ENCODE measurements at places on chromosomes 2 and 18.

- DNase-seq = no peak
Measured at GRCh38 chr2:200741468-200742202, 70.1 kb upstream of the BZW1 start.

DNA sequence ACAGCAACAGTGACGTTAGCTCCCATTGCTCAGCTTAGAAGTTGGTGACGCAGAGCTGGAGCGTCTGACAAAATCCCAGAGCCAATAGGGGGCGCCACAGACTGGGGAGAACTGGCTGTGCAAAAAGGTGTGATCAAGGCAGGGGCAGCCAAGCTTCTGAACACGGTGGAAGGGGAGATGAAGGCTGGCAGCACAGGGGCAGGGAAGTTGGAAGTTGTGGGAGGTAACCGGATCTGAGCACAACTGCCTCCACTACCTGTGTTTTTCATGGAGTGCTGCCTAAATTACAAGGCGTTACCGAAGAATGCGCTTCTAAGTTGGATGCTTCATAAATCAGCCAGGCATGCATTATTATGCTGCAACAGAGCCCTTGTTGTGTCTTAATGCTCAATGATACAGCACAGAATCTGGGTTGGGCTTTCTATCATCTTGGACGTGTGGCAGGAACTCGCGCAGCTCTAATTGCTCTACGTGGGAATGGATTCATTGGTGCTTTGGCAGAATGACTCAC, 370.0 kb downstream of the SLC4A3 start:
- no peak for DNase-seq

DNA sequence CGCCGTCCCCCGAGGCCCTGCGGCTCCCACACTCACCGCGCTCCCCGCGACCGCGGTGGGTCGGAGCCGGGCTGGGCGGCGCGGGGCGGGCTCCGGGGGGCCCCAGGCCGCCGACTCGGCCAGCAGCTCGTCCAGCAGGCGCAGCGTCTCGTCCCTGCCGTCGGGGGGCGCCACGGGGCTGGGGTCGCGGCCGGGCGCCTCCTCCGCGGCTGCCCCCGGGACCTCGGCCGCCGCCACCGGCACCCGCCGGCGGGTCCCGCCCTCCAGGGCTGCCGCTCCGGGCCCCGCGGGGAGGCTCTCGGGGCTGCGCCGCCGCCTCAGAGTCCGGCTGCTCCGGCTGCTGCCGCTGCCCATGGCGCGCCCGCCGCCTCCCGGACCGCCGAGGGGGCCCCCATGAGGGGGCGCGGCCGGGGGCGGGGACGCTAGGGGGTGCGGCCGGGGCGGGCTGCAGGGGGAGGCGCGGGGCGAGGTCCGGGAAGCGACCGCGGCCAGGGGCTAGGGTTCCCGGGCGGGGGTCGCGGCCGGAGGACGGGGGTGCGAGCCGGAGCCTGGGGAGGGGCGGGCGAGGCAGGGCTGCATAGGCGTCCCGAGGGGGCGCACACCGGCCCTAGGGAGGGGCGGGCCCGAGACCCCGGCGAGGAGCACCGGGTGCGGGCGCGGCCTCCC, at the start of gene CYS1:
Gene CYS1, minus strand, starts transcription at position 542 of the 666 bp plus-strand sequence. Its CDS starts 188 bp downstream, at position 354.
- DNase-seq = no peak

GRCh38 chr18:9494778-9495331, 19.5 kb downstream of the RALBP1 start:
- no peak for DNase-seq

- DNase-seq = no peak
Measured at GRCh38 chr2:98516571-98516970, 71.9 kb downstream of the INPP4A start.

GRCh38 chr2:205198140-205198525, 484.2 kb upstream of the NRP2 start:
- DNase-seq = no peak

- no peak for DNase-seq
Measured at GRCh38 chr2:21277068-21278056, 153.6 kb downstream of the TDRD15 start.

DNA sequence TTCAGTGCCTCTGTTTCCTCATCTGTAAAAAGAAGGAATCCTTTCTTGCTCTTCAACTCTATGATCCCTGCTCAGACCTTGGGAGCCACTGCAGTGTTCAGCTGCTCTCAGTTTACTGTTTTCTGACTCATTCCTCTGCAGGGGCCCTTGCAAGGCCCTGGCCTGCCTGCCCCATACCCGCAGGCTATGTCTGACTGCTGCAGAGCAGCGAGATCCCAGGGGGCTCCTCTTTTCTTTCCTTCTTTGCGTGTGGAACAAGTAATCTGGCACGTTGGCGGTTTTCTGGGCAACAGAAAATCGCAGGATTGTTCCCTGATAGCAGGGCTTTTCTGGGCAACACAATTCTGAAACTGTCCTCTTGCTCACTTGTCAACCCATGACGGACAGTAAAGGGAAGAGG, 376.0 kb downstream of the DCC start:
- no peak for DNase-seq

All from stimulated activated CD8-positive, alpha-beta memory T cell treated with anti-CD3 and anti-CD28 coated beads, Interleukin-7, amount 100 ng/mL, for 1 hour (primary cell).